ENCODE measurements at places on chromosomes 1 and 21. TPM values are rescaled to one million over a fixed set of nuclear protein-coding genes. Genes with fewer than 3 reads are reported as not detected.

LAX1 gene
- total RNA-seq, result not detected

MAP7D1 gene
- total RNA-seq, result 7.2 TPM

RGL1 gene
- total RNA-seq, result 5.7 TPM

SHISA4 gene
- 0.24 TPM for total RNA-seq

- no peaks in the 10 kb centered on the region for H3K4me1 ChIP-seq
- no peaks in the 10 kb centered on the region for H3K27me3 ChIP-seq
- no peak for DNase-seq
- no peaks in the 10 kb centered on the region for H3K36me3 ChIP-seq
- H3K4me3 ChIP-seq, result no peak overlapping the region
Observed at GRCh38 chr21:15795533-15795932, 65.8 kb downstream of the USP25 start.

- no peak overlapping the region for H3K27ac ChIP-seq
- H3K4me3 ChIP-seq, result no peak overlapping the region
- no peaks in the 10 kb centered on the region for H3K27me3 ChIP-seq
- DNase-seq, result no peak
Observed at GRCh38 chr1:207145401-207146058, 41.5 kb downstream of the C4BPA start.

SLAMF9 gene
- not detected for total RNA-seq

GRCh38 chr1:10986525-10986890 lies 25.9 kb upstream of the TARDBP start:
- H3K4me1 ChIP-seq, result peaks cover 12% of the 10 kb centered on the region
- H3K27ac ChIP-seq, result no peak overlapping the region
- DNase-seq, result no peak
- H3K4me3 ChIP-seq, result no peak overlapping the region

DNA sequence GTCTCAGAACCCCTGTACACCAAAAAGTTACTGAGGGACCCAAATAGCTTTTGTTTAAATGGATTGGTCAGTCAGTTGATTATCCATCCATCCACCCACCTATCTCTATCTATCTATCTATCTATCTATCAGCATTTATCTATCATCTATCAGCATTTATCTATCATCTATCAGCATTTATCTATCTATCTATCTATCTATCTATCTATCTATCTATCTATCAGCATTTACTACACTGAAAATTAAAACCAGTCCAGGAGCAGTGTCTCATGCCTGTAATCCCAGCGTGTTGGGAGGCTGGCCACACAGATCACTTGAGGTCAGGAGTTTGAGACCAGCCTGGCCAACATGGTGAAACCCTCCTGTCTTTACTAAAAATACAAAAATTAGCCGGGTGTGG lies 47.1 kb downstream of the CLSTN1 start:
- H3K36me3 ChIP-seq, result peaks cover 16% of the 10 kb centered on the region
- H3K27me3 ChIP-seq, result no peaks in the 10 kb centered on the region
- DNase-seq, result no peak
- H3K4me1 ChIP-seq, result no peaks in the 10 kb centered on the region
- no peak overlapping the region for H3K4me3 ChIP-seq

ELF3 gene
- total RNA-seq, result 7.9 TPM

DNA sequence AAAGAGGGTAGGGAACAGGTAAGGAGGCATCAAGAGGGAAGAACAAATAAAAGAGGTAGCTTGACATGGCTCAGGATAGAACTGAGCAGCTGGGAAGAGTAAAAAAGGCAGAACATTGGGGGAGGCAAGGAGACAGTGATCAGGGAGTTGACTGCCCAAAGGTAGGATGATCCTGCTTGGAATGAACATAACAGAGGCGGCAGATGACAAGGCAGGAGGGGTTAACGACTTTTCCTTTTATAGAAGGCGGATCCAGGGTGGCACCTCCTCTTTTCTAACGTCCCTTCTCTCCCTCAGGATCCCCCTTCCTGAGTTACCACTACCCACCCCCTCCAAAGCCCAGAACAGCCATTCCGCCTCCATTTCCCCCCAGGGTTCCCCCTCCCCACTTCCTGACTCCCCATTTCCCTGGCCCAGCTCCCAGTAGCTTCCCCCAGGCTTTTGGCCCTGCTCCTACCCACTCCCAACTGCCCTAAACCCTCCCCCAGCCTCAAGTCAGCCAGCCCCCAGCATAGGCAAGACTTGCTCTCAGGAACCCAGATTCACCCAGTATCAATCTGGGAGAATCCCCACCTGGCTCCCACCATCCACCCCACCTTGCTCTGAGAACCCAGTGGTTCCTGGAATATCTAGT lies 769 bp upstream of the ADAMTS4 start:
- H3K4me1 ChIP-seq, result peaks cover 74% of the 10 kb centered on the region
- DNase-seq, result no peak
- peak overlapping the region; percentile 70 for H3K27ac ChIP-seq
- no peaks in the 10 kb centered on the region for H3K36me3 ChIP-seq
- H3K27me3 ChIP-seq, result no peaks in the 10 kb centered on the region

DNA sequence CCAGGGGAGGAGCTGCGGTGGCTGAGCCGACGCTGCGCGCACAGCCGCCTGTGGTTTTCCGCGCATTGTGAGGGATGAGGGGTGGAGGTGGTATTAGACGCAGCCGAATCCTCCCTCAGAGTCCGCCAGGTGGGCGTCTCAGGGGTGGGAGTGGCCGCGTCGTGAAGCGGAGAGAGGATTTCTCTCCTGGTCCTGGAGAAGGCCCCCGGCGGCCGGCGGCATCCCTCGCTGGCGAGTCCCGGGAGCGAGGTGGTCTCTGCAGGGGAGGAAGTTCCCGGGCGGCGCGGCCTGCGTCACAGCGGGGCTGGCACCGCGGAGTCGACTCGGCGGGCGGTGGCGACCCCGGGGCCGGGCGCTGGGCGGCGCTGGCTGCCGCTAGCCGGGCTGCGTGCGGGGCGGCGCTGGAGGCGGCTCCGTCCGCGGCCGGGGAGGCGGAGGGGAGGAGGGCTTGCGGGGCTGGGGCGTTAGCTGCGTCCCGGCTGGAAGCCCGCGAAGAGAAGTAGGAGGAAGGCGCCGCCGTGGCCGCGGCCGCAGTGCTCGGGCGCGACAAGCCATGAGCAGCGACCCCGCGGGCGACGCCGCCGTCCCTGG lies at the start of gene LRRC8C:
Gene LRRC8C, plus strand, starts transcription at position 464 of the 591 bp plus-strand sequence. CDS start 53,354 bp downstream, outside the sequence.
- H3K4me1 ChIP-seq, result peaks cover 21% of the 10 kb centered on the region
- peak within 1 kb of the TSS; percentile 86 for H3K4me3 ChIP-seq
- H3K36me3 ChIP-seq, result no peaks in the 10 kb centered on the region
- peak; percentile 8 for DNase-seq
- no peak within 1 kb of the TSS for H3K27ac ChIP-seq

DNA sequence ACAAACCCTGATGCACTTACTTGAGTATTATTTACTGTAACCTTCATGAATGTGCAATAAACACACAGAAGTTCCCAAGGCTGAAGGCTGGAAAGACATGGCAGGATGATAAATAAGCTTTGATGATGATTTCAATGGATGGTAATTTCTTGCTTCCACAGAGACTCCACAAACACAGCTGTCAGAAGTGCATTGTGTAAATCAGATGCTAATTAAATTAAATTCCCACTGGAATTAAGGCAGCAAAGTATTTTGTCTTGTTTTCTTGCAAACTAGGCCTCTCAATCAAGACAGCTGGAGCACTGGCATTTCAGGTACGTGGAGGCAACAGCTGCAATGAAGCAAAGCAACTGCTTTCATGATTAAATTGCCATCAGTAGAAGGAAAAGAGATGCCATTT lies 24.1 kb downstream of the FAM177B start:
- no peak for DNase-seq
- H3K27ac ChIP-seq, result no peak overlapping the region
- no peaks in the 10 kb centered on the region for H3K36me3 ChIP-seq
- H3K4me3 ChIP-seq, result no peak overlapping the region

- no peak for DNase-seq
- H3K4me3 ChIP-seq, result no peak overlapping the region
- H3K4me1 ChIP-seq, result peaks cover 81% of the 10 kb centered on the region
- no peaks in the 10 kb centered on the region for H3K27me3 ChIP-seq
- H3K36me3 ChIP-seq, result no peaks in the 10 kb centered on the region
- H3K27ac ChIP-seq, result no peak overlapping the region
Observed at GRCh38 chr1:160063176-160063575, 6.8 kb downstream of the KCNJ10 start.

DNA sequence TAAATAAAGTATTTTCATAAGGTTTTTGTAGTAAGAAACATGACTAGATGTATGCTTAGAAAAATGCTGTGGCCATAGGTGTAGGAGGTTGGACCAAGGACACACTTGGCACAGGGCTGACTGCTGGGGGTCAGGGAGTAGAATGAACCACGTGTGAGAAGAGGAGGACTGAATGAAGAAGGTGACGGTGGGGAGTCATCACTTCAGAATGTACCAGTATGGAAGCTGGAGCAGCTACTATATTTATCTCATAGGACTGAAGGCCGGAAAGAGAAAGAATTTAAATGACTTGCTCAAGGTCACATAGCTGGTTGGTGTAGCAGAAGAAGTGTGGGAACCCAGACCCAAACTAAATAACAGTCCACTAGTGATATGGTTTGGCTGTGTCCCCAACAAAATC lies 79.8 kb upstream of the HAO2 start:
- no peak overlapping the region for H3K27ac ChIP-seq
- peaks cover 33% of the 10 kb centered on the region for H3K4me1 ChIP-seq
- peak; percentile 31 for DNase-seq
- no peaks in the 10 kb centered on the region for H3K27me3 ChIP-seq
- no peak overlapping the region for H3K4me3 ChIP-seq

DNA sequence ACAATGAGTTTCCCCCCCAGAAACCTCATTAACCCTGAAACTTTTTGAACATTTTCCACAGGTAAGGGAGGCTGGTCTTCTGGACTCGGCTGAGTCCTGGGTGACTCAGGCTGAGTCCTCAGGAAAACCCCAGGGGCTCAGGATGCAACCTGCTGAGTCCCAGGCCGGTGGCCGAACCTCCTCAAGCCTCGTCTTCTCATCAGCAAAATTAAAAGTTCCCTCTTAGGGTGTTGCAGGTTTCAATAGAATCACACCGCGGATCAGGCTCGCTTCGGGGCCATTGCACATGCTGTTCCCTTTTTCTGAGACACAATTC lies 35.0 kb upstream of the GRHL3 start:
- H3K4me1 ChIP-seq, result peaks cover 6% of the 10 kb centered on the region
- no peak for DNase-seq
- no peak overlapping the region for H3K27ac ChIP-seq

DNA sequence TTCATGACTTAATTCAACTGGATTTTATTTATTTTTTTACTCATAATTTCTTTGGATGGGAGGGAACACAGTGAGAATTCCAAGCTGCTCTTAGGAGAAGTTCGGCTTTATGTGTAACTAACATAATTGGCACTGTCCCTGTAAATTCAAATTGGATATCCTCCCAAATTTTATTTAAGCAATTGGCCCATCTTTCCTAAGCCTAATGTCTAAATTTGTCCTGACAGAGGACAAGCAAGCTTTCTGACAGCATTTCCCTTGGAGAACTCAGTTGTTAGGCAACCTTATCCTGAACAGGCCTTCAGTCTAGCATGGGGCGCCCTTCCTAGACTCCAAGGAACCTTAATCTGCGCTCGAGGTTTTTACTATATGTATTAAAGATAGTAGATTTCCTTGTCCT lies 550.3 kb downstream of the NUF2 start:
- no peak for DNase-seq
- H3K36me3 ChIP-seq, result no peaks in the 10 kb centered on the region
- H3K27ac ChIP-seq, result no peak overlapping the region
- H3K4me1 ChIP-seq, result no peaks in the 10 kb centered on the region

UTS2 gene
- total RNA-seq, result not detected

CDK18 gene
- total RNA-seq, result 3.2 TPM

GRCh38 chr21:36913247-36914169 lies 53.0 kb downstream of the HLCS start:
- H3K36me3 ChIP-seq, result no peaks in the 10 kb centered on the region
- no peaks in the 10 kb centered on the region for H3K27me3 ChIP-seq
- DNase-seq, result no peak
- H3K4me1 ChIP-seq, result peaks cover 29% of the 10 kb centered on the region
- H3K27ac ChIP-seq, result no peak overlapping the region

GRCh38 chr1:11187931-11188330 lies 1.2 kb upstream of the ANGPTL7 start:
- no peak overlapping the region for H3K4me3 ChIP-seq
- H3K36me3 ChIP-seq, result peaks cover 48% of the 10 kb centered on the region
- H3K27ac ChIP-seq, result no peak overlapping the region
- no peaks in the 10 kb centered on the region for H3K27me3 ChIP-seq
- no peaks in the 10 kb centered on the region for H3K4me1 ChIP-seq
- DNase-seq, result no peak

NMNAT1 gene
- 14.5 TPM for total RNA-seq

- DNase-seq, result no peak
- H3K27me3 ChIP-seq, result no peaks in the 10 kb centered on the region
- H3K4me3 ChIP-seq, result no peak overlapping the region
- H3K4me1 ChIP-seq, result no peaks in the 10 kb centered on the region
- no peak overlapping the region for H3K27ac ChIP-seq
Observed at GRCh38 chr1:214634267-214634666, 31.3 kb downstream of the CENPF start.

- DNase-seq, result peak; percentile 46
- no peaks in the 10 kb centered on the region for H3K27me3 ChIP-seq
- H3K4me3 ChIP-seq, result peak overlapping the region; percentile 78
- no peaks in the 10 kb centered on the region for H3K36me3 ChIP-seq
- no peak overlapping the region for H3K27ac ChIP-seq
Observed at GRCh38 chr1:9825093-9826074, 1.6 kb upstream of the CLSTN1 start.

C1orf115 gene
- total RNA-seq, result 86.7 TPM

CYP2J2 gene
- total RNA-seq, result 1.1 TPM

TDRD5 gene
- not detected for total RNA-seq

GRCh38 chr1:63772876-63773275 lies 941 bp upstream of the ROR1 start:
- no peaks in the 10 kb centered on the region for H3K36me3 ChIP-seq
- no peak overlapping the region for H3K27ac ChIP-seq
- peaks cover 22% of the 10 kb centered on the region for H3K27me3 ChIP-seq
- DNase-seq, result no peak

LENEP gene
- not detected for total RNA-seq

DNA sequence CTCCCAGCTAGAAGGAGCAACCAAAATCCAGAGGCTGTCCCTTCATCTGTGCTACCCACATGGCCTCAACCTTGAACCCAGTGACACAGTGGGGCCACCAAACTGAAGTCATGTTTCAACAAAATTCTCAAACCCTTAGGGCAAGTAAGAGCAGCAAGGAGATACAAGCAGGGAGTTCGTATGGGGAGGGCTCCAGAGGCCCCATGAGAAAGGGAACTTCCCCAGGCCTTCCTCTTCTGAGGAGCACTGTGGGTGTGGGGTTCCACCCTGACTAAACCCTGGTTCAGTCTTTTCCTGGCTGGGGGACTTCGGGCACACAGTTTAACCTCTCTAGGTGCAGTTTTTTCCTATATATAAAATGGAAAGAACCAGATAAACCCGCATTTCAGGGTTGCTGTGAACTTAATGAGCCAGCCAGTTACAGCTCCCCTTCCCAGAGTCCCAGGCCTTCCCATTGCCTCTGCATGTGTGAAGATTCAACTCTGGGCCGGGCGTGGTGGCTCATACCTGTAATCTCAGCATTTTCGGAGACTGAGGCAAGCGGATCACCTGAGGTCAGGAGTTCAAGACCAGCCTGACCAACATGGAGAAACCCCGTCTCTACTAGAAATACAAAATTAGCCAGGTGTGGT lies 8.0 kb upstream of the THEMIS2 start:
- no peak overlapping the region for H3K27ac ChIP-seq
- no peaks in the 10 kb centered on the region for H3K36me3 ChIP-seq
- no peak for DNase-seq
- peaks cover 36% of the 10 kb centered on the region for H3K4me1 ChIP-seq
- H3K27me3 ChIP-seq, result peaks cover 3% of the 10 kb centered on the region
- H3K4me3 ChIP-seq, result no peak overlapping the region

- no peaks in the 10 kb centered on the region for H3K36me3 ChIP-seq
- no peak overlapping the region for H3K27ac ChIP-seq
- no peaks in the 10 kb centered on the region for H3K4me1 ChIP-seq
- no peaks in the 10 kb centered on the region for H3K27me3 ChIP-seq
- DNase-seq, result no peak
Observed at GRCh38 chr1:198726455-198726854, 87.6 kb downstream of the PTPRC start.
